PC-3 (cell line): ENCODE measurements at places on chromosomes 4 and X. TPM values are rescaled to one million over a fixed set of nuclear protein-coding genes. Genes with fewer than 3 reads are reported as not detected.

Gene ARMCX2
- 0.58 and 0.98 TPM in 2 replicates for total RNA-seq

Gene DGAT2L6
- total RNA-seq = not detected in 2 replicates

Gene FAM9B
- 0.07 TPM in 1 of 2 replicates, not detected in the other for total RNA-seq

Gene AR
- total RNA-seq = not detected in 2 replicates

Gene ENPP6
- not detected in 2 replicates for total RNA-seq

Gene NPY2R
- 0.07 and 0.29 TPM in 2 replicates for total RNA-seq

Gene NIPAL1
- total RNA-seq = 5.9 and 7.3 TPM in 2 replicates

Gene RASSF6
- 0.69 and 1.1 TPM in 2 replicates for total RNA-seq

Gene NXF2
- total RNA-seq = not detected in 2 replicates

Gene DMRTC1B
- not detected in 2 replicates for total RNA-seq

Gene G6PD
- 121 and 147 TPM in 2 replicates for total RNA-seq

Gene PDZD11
- 69.5 and 83.0 TPM in 2 replicates for total RNA-seq

DNA sequence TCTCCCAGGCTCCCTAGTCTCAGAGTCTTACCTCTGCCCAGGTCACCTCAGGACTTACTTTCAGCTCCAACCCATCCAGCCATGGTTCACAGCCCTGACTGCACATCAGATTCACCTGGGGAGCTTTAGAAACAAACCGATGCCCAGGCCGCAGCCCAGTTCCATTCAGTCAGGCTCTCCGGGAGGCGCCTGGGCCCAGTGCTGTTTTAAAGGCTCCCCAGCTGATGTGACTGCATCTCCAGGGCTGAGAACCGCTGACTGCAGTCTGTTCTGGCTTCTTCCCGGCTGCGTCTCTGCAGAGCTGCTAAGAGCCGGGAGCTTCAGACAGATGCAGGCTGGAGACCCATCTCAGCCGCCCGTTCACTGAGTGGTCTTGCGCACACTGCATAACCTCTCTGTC is 44.4 kb upstream of the LGI2 start:
- no peak for DNase-seq

GRCh38 chrX:19846995-19847790 is 40.2 kb downstream of the SH3KBP1 start:
- DNase-seq = peak; percentile 59

DNA sequence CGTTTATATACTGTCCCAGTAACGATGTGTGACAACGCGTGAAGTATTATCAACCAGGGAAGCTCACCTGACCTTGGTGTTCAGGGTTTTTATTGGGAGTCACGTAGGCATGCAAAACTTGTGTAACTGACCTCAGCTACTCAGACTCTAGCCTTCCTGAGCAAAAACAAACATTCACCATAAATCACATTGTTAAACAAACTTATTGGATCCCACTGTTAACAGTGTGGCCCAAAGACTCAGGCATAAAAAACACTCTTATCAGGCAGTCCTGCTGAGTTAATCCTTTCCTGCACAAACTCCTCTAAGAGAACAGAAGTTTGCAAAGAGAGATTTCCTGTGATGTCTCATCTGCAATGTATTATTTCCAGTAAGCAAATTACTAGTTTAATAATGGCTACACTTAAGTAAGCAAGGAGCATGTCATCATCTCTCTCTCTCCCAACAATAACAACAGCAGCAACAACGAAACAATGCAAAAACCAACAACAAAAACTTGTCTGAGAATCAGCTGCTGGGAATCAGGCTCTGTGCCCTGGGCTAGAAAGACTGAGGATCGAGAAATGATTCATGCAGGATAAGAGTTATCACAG is 12.0 kb downstream of the GAGE1 start:
- DNase-seq = no peak

- no peak for DNase-seq
Measured at GRCh38 chr4:86159216-86159615, 200.6 kb downstream of the MAPK10 start.

DNA sequence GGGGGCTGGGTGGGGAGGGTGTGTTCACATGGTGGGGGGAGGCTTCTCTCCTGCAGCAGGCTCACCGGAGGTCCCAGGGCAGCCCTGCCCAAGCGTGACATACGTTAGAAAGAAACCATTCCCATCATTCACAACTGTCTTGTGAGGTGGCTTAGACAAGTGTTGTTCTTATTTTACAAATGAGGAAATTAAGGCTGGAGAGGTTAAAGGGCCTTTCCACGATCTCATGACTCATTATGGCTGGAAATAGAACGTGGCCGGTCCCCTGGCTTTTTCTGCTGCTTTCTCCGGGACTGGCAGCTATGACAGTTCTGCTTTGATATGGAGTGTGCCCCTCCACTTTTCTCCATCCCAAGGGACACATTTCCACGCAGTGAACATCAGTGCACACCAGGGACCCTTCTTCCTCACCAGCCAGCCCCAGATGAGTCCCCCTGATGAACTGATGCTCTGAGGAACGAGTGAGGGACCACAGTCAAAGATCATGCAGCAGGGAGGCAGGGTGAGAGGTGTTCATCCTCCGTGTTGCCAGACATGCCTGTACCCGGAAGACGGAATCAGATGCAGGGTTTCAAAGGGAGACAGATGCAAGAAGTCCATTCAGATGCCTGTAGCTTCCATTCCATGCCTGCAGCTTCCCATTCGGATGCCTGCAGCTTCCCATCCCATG is 64.0 kb upstream of the ACSL1 start:
- DNase-seq = no peak

GRCh38 chr4:105139646-105140045 is 7.0 kb upstream of the TET2 start:
- DNase-seq = no peak

DNA sequence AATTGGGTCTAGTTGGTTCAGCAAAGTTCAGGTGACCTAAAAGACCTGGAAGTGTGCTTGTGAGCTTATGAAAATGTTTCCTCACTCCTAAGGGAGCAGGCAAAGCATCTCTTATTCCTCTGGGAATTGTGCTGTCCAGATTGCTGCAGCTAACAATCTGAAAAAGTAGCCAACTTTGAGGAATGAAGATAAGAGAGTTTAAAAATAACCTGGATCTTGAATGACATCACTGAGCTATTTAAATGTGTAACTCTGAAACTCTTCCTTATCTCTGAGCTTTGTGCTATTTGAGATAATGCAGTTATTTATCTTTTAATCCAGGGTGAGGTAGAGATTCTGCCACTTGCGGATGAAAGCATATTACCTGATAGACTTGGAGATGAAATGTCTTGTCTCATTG is 384.8 kb downstream of the PPP4R3C start:
- no peak for DNase-seq

GRCh38 chr4:153471698-153472093 is 5.5 kb downstream of the TMEM131L start:
- DNase-seq = no peak

DNA sequence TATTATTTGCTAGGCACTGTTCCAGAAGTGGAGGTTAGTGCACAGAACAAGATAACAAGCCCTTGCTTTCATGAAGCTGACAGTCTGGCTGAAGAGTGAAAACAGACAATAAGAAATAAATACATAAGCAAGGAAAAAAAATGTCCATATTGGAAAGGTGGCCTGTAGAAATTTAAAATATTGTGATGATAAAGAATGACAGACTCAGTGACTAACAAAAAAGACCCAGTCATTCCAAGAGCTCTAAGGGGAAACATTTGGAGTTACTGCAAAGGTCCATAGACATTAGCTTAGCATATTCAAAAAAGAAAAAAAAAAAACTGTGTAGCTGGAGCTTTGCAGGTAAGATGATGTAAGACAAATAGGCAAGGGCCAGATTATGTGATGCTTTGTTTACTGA is 1.0 kb upstream of the ANTXR2 start:
- no peak for DNase-seq

GRCh38 chrX:41002026-41002425 is 83.2 kb upstream of the USP9X start:
- DNase-seq = no peak

DNA sequence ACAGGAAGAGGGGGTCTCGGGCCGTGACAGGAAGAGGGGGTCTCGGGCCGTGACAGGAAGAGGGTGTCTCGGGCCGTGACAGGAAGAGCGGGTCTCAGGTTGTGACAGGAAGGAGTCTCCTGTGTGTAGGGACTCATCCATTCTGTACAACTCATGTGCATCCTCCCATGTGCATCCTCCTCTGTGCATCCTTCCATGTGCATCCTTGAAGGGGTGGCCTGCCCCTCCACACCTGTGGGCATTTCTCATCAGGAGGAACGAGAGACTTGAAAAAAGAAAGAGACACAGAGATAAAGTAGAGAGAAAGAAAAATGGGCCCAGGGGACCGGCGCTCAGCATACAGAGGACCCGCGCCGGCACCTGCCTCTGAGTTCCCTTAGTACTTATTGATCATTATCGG is 30.2 kb upstream of the PLCXD1 start:
- no peak for DNase-seq

- no peak for DNase-seq
Measured at GRCh38 chrX:118631586-118631985, 95.8 kb upstream of the IL13RA1 start.

DNA sequence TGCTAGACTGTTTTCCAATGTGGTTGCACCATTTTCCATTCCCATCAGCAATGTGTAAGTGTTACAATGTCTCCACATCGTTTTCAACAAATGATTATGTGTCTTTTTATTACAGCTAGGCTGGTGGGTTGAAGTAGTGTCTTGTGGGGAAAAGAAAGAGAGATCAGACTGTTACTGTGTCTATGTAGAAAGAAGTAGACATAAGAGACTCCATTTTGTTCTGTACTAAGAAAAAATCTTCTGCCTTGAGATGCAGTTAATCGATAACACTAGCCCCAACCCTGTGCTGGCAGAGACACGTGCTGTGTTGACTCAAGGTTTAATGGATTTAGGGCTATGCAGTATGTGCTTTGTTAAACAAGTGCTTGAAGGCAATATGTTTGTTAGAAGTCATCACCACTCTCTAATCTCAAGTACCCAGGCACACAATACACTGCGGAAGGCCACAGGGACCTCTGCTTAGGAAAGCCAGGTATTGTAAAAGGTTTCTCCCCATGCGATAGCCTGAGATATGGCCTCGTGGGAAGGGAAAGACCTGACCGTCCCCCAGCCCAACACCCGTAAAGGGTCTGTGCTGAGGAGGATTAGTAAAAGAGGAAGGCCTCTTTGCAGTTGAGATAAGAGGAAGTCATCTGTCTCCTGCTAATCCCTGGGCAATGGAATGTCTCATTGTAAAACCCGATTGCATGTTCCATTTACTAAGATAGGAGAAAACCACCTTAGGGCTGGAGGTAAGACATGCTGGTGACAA is 23.0 kb upstream of the UGT2B15 start:
- DNase-seq = no peak

DNA sequence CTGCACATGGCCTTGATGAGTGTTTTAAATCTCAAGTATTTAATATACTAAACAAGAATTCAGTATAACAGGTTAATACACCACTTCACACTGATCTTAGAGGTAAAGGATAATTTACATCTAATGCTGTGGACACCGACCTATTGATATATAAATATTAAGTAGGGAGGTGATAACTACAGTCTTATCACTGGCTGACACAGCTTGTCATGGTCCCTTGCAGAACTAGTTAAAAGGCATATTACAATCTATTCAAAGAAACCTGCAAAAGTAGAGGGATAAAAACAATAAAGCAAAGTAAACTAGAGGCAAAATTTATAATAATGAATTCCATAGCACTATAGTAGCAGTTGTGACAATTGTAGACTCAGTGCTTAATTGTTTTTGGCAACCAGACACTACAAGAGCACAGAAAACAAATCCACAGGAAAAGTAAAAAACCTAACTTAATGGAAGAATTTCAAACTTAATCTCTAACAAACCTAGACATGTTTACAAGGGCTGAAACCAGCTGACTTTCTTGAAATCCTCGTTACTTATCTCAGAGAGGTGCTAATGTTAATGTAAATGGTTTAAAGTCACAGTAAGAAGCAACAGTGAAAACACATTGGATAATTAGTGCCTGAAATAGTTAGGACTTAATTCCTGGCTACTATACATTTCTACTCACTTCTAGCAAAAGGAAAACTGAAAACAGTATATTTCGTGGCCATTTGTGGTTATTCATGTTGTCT is 25.0 kb downstream of the MFAP3L start:
- DNase-seq = no peak

GRCh38 chr4:83263106-83263505 is 21.5 kb downstream of the COQ2 start:
- no peak for DNase-seq

DNA sequence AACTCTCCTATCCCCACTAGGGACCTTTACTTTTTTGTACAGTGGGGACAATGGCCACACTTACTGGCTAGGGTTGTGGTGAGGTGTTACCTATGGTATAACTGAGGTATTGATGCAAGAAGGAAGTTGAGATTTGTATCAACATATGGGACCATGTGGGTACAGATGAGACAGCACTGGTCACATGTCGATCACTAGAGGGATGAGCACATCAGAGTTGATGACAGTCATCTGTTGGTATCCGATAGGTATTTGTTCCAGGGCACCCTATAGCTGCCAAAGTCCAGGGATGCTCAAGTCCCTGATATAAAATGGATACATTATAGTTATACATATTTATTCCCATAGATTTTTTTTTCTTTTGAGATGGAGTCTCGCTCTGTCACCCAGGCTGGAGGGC is 12.6 kb upstream of the SLC10A3 start:
- no peak for DNase-seq

- DNase-seq = no peak
Measured at GRCh38 chr4:87322754-87323153, at the start of gene HSD17B13. Gene HSD17B13, minus strand, starts transcription at chr4:87322882. Its CDS starts 41 bp downstream, at chr4:87322841.

DNA sequence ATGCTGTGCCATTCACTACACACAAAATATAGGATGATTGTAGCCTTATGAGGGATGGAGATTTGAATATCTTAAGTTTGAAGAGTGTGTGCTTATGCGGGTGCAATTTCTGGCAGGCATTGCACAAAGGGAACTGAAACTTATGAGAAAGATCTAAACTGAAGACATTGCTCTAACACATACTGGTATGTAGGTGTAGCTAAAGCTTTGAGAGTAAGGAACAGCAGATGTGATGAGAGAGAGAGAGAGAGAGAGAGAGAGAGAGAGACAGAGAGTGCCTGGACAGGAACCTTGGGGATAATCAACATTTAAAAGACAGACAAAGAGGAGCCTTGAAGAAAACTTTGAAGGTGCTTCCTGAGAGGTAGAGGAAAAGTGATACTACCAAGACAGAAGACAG is 379.7 kb downstream of the SPRY1 start:
- no peak for DNase-seq

GRCh38 chr4:120841580-120841979 is 80.9 kb downstream of the PRDM5 start:
- no peak for DNase-seq

GRCh38 chrX:110163488-110163887 is 154.4 kb downstream of the AMMECR1 start:
- peak; percentile 68 for DNase-seq

- DNase-seq = peak; percentile 23
Measured at GRCh38 chr4:67701517-67701850, 529 bp upstream of the UBA6 start.

- DNase-seq = no peak
Measured at GRCh38 chr4:98510757-98511517, 147.5 kb downstream of the TSPAN5 start.

- DNase-seq = no peak
Measured at GRCh38 chr4:11743976-11744375, 315.3 kb upstream of the HS3ST1 start.

- no peak for DNase-seq
Measured at GRCh38 chr4:46994007-46994405, 625 bp upstream of the GABRA4 start.
